Karpas-422 (cell line): ENCODE measurements at places on chromosomes 13 and 19.
A peak's percentile ranks its signal among the peaks of the same experiment; 100 is the strongest.

DNA sequence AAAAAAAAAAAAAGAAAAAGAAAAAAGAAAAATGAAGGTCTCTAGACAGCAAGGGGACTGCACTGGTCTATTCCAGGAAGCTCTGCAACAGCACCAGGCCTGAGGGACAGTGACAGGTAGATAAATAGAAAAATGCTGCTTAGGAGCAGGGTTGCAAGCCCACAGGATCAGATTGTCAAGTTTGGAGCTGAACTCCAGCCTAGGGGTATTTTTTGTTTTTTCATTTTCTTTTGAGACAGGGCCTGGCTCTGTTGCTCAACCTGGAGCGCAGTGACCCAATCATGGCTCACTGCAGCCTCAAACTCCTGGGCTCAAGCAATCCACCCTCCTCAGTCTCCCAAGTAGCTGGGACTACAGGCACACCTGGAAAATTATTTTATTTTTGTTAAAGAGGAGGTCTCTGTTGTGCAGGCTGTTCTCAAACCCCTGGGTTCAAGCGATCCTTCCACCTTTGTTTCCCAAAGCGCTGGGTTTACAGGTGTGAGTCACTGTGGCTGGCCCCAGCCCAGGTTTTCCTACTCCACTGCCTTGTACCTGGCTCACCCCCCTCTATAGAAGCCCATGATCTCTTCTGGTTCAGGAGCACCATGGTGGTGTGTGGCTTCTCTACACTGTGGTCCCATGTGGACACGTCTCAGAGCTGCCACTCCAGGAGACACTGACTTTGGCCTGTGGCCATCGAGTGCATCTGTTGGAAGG, 23.9 kb downstream of the POP4 start:
- no peak for DNase-seq

- peak; percentile 89 for DNase-seq
These were observed 113.7 kb downstream of the RFC3 start for GRCh38 chr13:33931397-33932311.

GRCh38 chr13:99124046-99124400, 76.6 kb upstream of the UBAC2 start:
- no peak for DNase-seq

- no peak for DNase-seq
These were observed 428.1 kb downstream of the PCDH17 start for GRCh38 chr13:58059624-58060023.

- no peak for DNase-seq
These were observed 588 bp upstream of the DPY19L3 start for GRCh38 chr19:32404933-32405430.

- DNase-seq: peak; percentile 79
These were observed 265.9 kb downstream of the MYO16 start for GRCh38 chr13:108895220-108895704.

DNA sequence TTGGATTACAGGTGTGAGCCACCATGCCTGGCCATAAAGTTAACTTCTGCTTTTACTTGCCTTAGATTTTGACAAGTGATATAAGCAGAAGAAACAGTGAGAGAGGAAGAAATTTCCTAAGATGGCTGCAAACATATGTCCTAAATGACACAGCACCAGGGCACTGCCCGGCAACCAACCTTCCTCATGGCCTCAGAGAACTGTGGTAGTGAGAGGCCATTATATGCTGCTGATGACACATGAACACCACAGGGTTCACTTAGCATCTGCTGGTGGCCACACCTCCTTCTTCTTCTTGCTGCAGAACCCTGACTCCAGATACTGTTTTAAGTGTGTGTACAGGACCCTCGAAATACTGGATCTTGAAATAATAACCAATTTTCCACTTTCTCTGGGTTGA, 88.2 kb downstream of the KCTD12 start:
- peak; percentile 41 for DNase-seq

DNA sequence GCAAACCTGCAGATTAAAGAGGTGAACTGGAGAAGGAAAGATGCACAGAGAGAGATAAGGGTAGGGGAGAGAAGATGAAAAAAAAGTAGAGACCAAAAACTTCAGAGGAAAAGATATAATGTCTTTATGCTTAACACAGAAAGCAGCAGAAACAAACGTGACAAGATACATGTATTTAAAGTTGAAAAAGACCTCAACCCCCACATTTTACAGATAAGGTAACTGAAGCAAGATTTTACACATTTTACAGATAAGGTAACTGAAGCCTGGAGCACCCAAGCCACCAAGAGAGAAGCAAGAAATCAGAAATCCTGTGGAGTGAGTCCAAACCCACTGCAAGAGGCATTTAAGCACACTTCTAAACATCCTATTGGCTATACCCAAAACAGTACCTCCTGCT, 185.3 kb downstream of the TBC1D4 start:
- DNase-seq: no peak

- DNase-seq: peak; percentile 21
These were observed 62.4 kb upstream of the URI1 start for GRCh38 chr19:29879655-29879974.

DNA sequence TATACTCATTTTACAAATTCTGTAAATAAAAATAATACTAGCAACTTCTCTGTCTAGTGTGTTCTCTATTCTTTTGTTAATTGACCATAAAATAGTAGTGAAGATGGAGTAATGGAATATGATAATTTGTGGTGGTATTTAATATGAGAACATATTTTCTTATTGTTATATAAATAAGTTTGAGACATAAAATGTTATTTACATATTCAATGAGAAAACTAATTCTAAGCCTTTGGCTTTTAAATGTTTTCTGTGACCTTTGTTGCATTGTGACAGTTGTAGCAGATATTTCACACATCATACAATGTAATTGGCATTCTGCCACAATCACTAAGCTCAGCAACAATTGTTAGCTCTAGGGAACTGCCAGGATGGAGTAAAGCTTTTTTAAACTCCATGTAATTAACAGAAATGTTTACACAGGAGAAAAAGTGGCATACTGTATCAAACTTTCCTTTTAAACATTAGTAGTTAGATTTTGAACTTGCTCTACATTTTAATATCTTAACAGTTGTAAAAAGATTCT, 562.1 kb upstream of the PCDH9 start:
- DNase-seq: no peak

GRCh38 chr13:94416454-94417080, 62.9 kb downstream of the DCT start:
- peak; percentile 71 for DNase-seq

DNA sequence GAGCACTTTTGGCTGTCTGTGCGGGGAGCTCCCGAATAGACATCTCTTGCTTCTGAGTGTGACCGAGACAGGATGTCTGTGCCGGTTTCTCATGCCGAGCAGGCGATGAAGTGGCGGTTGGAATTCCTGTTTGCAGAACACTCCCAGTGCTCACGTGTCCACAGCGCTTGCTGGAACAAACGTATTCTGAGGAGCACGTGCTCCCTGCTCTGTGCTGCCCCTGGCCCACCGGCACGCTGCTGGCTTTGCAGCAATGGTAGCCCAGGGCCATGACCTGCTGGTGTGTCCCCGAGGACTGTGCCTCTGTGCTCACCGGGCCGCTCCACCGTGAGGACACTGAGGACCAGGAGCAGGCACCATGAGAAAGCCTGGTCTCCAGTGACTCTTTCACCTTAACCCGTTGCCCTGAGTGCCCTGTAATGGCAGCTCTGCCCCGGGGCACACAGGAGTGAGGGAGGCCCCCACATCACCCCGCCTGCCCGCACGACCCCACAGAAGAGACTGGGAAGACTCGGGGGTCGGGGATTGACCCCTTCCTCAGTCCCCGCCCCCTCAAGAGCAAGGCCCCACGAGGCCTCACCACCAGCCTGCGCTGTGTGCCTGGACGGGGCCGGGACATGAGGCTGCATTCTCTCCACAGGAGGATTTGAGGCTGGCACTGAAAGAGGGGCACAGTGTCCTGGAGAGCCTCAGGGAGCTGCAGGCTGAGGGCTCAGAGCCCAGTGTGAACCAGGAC, 40.0 kb upstream of the F7 start:
- no peak for DNase-seq

GRCh38 chr19:7888826-7889217, 512 bp downstream of the LRRC8E start:
- DNase-seq: no peak

- DNase-seq: no peak
These were observed at the start of gene TSHZ3 for GRCh38 chr19:31349160-31349881. Gene TSHZ3 (minus strand): TSS chr19:31349436. CDS start chr19:31349219, 217 bp downstream.
